GM03348 (cell line): ENCODE measurements at places on chromosomes 4 and X.

DNA sequence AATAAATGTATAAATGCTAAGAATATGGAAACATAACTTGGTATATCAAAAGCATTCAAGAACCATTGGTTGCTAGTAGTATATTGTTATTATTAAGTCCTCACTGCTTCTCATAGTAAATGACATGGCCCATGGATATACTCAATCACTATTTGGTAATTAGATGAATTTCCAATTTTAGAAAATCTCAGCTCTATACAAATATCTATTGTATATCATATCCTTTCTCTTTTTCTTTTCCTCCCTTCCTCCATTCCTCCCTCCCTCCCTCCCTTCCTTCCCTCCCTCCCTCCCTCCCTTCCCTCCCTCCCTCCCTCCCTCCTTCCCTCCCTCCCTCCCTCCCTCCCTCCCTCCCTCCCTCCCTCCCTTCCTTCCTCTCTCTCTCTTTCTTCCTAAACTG lies 514.4 kb upstream of the LCORL start:
- no peak for DNase-seq

DNA sequence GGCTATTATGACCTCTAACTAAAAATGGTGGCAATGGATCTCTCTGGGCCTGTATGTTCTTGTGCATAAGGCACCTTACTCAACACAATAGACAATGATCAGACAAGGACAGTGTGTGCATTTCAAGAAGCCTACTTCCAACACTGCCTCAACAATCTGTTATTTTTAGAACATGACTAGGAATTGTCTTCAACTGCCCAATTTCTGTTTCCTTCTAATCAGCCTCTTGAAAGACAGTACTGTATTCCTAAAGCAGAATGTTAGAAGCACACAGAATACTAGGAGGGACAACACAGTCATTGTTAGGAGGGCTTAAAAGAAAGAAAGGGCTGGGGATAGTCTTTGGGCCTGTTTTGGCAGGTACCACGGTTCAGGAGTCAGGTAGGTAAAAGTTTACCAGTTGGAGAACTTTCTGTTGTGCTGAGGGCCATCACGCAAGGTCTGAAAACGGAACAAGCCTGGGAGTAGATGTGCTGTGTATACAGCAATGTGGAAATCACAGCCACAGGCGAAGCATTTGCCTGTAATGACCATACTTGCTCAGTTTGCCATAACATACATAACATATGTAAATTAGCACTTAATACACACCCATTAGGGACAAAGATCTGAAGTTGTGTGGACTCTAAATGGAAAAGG lies 100.8 kb upstream of the ATXN3L start:
- DNase-seq: no peak

- DNase-seq: no peak
Observed at GRCh38 chr4:80024335-80024734, 48.7 kb downstream of the ANTXR2 start.

- DNase-seq: no peak
Observed at GRCh38 chr4:65033899-65034298, 624.6 kb upstream of the TECRL start.

- no peak for DNase-seq
Observed at GRCh38 chr4:84897516-84897915, 69.0 kb downstream of the WDFY3 start.

DNA sequence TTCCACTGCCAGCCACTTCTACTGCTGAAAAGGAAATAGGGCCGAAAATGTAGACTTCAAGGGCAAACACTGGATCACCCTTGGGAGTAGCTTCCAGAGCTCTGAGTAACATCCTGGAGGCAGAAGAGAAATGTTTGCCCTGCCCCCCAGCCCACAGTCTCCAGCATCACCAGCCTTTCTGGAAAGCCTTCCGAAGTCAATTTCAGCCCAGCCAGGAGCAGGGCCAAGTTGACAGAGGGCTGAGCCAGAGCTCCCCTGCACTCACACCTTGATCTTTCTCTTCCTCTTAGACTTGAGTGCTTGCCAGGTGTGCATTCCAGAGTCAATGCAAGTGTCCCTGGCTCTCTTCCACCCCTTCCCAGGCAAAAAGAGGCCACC lies 35.2 kb downstream of the SLC25A5 start:
- DNase-seq: peak; percentile 88

GRCh38 chrX:153800746-153801145 lies 6.3 kb downstream of the SSR4 start:
- DNase-seq: no peak

DNA sequence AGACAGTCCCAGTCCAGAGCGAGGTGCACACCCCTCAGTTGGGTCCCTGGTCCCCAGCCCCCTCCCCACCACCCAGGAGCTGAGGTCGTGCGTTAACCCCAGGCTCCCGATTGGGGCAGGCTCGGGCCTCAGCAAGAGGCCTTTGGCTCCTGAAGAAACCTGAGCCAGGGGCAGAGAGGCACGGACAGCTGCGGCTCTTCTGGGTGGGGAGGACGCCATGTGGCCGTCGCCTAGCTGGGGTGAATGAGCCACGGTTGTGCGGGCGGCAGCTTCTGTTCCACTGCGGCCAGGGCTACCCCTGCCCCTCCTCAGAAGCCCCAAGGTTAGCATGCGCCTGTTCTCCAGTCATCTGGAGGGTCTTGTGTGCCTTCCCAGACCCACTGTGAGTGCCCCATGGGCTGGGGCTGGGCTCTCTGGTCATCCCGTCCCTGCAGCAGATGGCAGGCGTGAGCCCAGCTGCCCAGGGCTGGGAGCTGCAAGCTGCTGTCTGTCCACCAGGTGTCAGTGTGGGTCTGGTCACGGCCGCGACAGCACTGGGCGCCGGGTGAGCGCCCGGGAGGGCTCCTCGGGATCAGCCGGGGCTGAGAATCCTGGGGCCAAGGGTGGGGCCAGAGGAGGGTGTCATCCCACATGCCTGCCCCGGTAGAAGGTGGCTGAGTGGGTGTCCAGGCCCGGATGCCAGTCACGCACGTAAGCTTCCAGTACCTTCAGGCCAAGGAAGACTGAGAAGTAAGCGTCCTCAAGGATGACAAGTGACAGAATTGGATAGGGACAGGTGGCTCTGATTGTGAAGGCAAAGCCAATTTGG lies 21.9 kb downstream of the ATP2B3 start:
- peak; percentile 87 for DNase-seq

DNA sequence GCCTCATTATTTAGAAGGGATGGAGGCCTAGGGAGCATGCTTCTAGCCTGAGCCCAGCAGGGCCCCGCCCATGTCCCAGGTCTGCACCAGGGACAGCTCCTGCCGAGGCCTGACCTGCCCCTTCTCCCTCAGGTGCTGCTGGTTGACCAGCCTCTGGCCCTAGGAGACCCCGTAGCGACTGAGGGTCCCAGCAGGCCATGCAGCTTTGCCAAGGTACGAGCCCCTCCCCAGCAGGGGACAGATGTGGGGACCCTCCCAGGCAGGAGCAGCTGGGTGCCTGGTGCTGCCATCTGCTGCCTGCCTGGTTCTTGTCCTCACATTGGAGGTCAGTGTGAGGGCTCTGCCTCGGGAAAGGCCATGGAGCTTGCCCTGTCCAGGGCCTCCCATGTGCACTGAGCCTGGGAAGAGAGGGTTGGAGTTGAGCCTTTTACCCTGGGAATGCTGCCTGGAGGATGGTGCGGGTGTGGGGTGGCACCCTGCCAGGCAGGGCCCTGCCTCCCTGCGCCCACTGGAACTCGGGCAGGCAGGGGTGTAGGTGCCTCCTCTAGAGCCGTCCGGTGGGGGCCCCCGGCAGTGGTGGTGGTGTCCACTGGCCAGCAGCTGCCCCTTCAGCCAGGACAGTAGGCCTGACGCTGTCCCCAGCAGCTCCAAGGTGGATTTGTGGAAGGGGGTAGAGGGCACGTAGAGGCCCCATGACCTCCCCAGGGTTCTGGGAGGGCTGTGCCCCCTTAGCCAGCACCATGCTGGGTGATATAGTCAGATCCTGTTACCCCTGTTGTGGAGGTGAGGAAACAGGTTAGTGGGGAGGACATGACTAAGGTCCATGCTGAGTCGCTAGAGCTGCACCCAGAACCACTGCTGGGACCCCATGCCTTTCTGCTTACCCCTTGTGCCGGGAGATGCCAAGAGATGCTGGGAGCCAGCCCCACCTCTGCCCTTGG lies 2.2 kb upstream of the MSANTD1 start:
- DNase-seq: no peak

DNA sequence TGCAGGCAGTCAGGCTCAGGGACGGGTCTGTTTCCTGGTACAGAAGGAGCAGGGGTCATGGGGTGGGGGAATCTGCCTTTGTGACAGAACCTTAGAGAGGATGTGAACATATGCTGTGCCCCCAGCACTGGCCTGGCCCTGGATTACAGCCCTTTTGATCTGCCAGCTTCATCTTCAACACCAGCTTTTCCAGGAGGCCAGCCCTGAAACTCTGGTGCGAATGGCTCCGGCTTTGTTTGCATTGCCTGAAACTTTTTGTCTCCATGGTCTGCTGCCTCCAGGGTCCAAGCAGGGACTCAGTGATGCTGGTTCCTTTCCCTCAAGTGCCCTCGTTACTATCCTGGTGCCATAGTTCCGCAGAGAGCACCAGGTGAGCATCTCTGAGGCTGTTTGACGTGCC lies 2.1 kb downstream of the CNGA2 start:
- no peak for DNase-seq

DNA sequence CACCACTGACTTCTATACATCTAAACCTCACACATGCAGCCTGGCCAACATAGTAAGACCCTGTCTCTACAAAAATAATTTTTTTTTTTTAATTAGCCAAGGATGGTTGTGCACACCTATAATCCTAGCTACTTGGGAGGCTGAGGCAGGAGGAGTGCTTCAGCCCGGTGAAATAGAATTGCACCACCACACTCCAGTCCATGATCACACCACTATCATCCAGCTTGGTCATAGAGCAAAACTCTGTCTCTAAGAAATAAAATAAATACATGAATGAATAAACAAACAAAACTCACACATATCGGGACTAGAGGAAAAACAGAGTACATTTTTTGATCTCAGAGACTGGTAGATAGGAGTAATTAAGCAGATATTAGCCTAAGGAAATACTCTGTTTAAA lies 66.6 kb upstream of the PDE5A start:
- DNase-seq: no peak

GRCh38 chr4:118284169-118284568 lies 68.6 kb downstream of the PRSS12 start:
- no peak for DNase-seq
